ENCODE measurements at places on chromosomes 13 and 19. TPM values are rescaled to one million over a fixed set of nuclear protein-coding genes. Genes with fewer than 3 reads are reported as not detected.

NXNL1 gene
- 0.56 TPM for total RNA-seq

DNA sequence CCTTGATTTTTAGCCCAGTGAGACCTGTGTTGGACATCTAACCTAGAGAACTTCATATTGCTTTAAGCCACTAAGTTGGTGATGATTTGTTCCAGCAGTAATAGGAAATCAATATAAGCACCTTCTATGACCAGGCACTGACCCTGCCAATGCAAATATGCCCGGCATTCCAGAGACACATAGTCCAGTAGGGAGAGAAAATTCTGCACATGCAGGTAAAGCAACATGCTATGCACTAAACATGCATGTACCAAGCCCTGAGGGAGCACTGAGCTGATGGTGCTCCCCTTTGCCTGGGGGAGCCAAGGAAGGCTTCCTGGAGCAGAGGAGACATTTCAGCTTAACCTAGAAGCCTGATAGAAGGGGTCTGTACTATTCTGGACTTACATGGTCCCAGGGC is 40.4 kb upstream of the C13orf42 start:
- DNase-seq, result no peak

- DNase-seq, result no peak
Measured at GRCh38 chr19:58001895-58002369, 688 bp downstream of the ZNF606 start.

DNA sequence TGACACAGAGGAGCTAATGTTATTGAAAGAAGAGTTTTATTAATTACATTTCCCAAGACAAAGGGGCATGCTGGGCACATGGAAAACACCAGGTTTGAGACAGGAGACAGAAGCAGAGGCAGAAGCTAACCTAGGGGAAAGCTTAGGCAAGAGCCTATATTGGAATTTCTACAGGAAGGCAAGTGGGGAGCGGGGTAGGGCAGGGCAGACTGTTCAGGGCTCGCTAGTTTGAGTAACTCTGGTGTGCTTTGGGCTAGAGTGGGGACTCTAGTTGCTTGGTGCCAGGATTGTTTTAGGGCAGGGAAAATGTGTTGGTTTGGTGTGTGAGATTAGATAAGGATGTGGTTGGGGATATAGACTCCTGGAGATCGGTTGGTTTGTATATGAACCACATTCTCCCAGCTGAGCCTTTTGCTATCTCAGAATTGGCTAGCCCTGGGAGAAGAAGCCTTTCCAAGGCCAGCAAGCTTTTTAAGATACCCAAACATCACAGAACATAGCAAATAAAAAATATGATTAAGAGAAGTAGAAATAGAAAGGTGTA is 8.4 kb upstream of the UFM1 start:
- DNase-seq, result no peak

DNA sequence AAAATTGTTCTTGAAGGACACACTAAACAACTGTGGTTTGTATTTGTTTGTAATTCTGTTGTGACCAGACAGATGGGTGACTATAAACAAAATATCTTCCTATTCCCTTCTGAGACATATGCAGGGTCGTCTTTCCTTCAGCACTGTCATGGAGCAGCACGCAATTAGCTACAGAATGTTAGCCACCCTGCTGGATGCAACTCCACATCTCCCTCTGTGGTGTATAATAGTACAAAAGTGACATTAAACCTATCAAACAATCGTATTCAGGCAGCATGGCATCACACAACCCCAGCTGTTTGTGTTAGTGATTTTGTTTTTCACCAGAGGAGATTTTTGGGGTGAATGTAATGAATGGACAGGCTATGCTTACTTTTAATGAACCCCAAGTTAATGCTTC is 146.2 kb downstream of the GPC6 start:
- no peak for DNase-seq

CACNA1A gene
- total RNA-seq, result 0.39 TPM

- no peak for DNase-seq
Measured at GRCh38 chr19:31269425-31270127, 79.7 kb downstream of the TSHZ3 start.

DNA sequence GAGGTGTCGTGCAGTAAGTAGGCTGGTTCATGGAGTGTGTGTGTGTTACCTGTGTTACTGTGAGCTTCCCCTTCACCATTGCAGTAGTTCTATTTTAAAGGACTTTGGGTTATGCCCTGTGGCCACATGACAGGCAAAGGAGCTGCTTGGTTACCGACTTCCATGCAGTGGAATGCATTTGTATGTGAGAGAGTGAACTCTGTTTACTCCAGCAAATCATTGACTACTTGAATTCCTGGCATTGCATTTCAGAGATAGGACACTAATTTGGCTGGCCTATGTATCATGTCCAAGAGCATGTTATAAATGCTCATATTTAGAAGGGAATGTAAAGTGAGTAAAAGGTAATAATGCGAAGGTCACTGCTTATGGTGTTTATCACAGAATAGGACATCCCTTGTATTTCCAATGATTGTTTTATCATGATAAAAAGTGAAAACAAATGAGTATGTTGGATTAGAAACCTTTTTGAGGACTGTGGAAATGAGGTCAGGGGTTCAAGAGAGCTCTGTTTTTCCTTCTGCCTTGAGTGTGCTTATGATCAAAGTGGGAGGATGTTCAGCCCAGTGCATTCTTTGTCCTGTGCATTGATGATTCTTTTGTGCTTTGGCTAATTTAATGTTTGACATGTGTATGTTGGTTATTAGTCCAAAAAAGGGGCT is 156.5 kb downstream of the LMO7 start:
- no peak for DNase-seq

GRCh38 chr13:92362717-92363116 is 863.9 kb upstream of the GPC6 start:
- no peak for DNase-seq

- DNase-seq, result no peak
Measured at GRCh38 chr13:67977066-67977465, 746.9 kb upstream of the PCDH9 start.

GRCh38 chr13:20230913-20231838 is 943 bp downstream of the GJB6 start:
- no peak for DNase-seq

DNA sequence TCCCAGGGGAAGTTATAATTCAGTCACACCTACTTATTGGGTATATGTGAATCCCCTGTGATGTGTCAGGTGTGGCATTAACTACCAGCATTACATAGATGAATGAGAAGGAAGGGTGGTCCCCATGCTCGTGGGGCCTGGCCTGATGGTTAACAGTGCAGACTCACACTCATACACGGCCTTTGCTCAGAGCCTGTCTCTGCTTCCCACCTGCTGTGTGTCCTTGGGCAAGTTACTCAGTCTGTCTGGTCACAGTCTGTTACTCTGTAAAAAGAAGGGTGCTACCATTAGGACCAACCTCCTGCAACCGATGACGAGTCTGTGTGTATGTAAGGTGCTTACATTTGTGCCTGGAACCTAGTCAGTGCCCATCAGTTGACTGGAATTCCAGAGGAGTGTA is 23.8 kb downstream of the SAFB start:
- DNase-seq, result no peak

DNA sequence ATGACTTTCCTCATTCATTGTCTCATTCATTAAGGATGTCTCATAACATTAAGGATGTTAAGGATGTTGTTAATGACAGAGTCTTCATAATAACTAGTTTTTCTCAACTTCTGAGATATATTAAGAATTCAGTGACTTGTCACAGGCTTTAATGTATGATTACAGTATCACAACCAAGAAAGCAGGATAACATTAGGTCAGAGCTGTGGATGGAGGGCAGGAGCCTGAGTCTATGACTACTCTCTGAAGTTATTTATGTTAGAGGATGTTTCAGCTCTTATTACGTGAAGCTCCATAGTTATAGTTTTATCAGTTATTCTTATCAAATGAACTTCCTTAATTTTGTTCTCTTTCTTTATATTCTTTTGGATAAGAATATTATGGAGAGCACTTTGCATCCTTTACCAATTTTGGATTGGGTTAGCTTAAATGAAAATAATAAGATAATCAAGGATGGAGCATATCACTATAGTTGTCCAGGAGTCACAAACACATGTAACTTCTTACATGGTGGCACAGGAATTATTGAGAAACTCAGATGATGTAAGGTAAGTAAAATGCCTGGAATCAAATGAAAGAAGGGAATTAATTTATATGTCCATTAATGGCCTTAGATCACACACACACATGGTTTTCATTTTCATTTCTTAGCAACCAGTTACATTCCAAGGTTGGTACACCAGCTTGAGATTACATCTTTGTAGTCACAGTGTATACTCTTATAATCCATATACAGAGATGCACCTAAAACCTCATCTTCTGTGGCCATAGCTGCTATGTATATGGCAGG is 57.0 kb downstream of the SLC10A2 start:
- DNase-seq, result no peak

- no peak for DNase-seq
Measured at GRCh38 chr13:112186091-112186490, 119.1 kb downstream of the SOX1 start.

DNA sequence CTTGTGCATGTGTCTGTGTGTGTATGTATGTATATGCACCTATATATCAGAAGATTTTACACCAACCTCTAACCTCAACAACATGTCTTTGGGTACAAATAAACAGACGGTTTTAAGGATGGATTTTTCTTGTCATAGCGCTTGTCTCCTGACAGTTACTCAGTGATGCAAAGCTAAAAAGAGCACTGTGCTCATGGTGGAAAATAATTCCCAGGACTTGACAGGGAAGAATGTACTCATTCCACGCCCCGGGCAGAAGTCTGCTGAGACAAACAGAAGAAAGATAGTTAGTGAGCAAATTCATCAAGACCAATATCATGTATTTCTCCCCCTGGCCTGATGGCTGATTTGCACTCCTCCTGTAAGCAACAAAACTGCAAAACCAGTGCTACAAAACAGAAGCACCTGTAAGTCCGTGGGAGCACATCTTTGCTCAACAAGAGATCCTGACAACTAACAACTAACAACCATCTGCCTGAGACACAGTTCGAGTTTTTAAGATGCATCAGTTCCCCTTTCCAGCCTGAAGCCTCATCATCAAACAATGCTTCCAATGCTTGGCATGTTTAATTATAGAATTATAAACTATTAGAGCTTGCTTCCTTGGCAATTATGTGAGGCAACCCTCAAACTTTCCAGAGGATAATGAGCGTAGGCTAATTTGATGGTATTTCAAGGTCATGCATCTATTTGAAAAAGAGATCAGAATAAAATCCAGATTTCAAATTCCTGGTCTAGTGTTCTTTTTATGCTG is 812.7 kb upstream of the MIR17HG start:
- no peak for DNase-seq

DNA sequence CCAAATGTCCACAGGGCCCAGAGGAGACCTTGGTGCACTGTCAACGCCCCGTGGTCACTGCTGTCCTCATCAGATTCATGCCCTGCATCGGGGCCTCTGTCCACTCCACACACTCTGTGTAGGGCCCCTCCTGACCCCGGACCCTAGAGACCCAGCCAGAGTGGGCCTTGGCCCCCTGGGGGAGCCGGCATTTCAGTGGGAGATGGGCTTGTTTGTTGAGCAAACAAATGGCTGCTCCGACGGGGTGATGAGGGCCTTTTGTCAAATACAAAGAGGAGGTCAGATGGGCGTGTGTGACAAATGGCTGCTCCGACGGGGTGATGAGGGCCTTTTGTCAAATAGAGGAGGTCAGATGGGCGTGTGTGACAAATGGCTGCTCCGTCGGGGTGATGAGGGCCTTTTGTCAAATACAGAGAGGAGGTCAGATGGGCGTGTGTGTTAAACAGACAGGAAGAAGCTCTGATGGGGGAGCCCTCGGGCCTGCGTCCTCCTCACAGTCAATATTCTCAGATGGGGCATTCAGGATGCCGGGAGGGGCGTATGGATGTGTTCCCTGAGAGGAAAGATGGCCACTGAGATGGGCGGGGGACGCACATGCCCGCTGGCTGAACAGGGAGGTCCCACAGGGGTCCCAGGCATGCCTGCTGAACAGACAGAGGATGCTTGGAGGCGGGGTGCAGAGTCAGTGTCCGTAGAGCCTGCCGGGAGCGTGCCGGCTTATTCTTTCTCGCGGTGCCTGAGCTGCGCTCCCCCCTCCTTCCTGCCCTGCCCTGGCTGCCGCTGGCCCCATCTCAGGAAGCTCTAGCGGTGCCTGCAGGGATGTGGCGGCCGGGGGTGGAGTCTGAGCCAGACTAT is 36.3 kb downstream of the SMIM24 start:
- peak; percentile 83 for DNase-seq

GRCh38 chr19:54186934-54187381 is 2.4 kb downstream of the MBOAT7 start:
- no peak for DNase-seq

DNA sequence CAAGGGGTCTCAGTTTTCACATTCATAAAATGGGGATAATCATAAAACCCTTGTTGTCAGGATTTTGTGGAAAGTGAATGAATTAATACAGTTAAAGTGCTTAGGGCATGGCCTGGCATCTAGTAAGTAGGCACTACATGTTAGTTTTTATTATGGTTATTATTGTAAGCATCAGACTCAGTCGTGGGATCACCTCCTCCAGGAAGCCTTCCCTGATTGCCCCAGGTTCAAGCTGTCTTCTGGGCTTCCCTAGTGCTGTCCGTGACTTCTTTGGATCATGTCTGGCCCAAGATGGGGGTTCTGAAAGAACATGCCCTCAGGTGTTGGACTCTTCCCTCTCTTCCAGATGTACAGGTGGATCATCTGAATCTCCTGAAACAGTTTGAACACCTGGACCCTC is 10.7 kb downstream of the NUCB1 start:
- DNase-seq, result no peak

MYPOP gene
- 12.8 TPM for total RNA-seq

DNA sequence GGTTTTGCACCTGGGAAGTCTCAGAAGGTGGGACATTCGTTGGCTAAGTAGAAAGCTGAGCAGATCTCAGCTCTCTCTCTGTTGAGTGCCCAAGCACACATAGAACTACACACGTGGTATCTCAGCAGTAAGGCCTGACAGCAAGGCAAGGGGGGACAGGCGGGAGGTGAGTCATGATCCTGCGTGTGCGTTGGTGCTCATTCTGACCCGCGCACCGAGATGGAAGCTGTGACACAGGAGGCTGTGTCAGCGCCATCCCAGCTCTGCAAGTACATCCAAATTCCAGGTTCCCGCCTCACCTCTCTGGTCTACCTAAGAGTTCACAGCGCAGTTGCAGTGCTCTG is 135.7 kb downstream of the USP12 start:
- DNase-seq, result no peak

YIF1B gene
- 31.5 TPM for total RNA-seq

ERICH6B gene
- not detected for total RNA-seq

TMEM86B gene
- total RNA-seq, result 1.2 TPM

ADAT3 gene
- total RNA-seq, result 3.0 TPM

GRCh38 chr13:60210510-60211330 is 47.0 kb upstream of the DIAPH3 start:
- no peak for DNase-seq

TMEM190 gene
- total RNA-seq, result not detected

Data from left cardiac atrium (tissue), 4 donors.